Lung (tissue), 17 donors: ENCODE measurements at places on chromosomes 16 and 17.

GRCh38 chr16:19959736-19960135 is 75.1 kb upstream of the GPRC5B start:
- no peaks in the 10 kb centered on the region for H3K4me1 ChIP-seq
- H3K4me3 ChIP-seq = no peak overlapping the region
- no peaks in the 10 kb centered on the region for H3K36me3 ChIP-seq
- H3K27ac ChIP-seq = no peak overlapping the region
- DNase-seq = no peak

DNA sequence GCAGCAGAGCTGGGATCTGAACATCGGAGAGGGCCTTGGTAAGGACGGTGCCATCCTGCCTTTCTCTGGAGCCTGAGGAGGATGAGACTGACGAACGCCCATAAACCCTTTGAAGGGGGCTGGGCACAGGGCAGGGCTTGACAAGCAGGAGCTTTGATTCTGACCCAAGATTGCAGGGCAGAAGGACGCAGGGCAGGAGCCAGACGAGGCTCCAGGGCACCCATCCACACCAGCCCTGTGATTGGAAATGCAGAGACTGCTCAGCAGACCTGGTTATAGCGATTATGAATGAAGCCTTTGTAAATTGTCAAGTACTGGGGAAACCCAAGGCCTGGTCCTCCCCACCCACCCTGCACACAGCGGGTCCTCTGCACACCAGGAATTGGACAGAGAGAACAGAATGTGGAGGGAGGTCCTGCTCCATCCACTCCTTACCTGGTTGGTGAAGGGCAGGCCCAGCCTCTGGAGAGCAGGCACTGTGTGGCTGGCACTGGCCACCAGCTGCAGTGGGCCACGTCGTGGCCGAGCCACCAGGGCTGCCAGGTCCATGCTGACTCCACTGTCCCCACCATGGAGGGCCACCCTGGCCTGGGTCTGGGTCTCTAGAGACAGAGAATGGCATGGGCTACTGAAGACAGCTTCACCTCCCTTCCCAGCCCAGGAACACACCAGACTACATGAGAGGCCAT is 68.8 kb downstream of the RMI2 start:
- no peaks in the 10 kb centered on the region for H3K27me3 ChIP-seq
- no peak for DNase-seq
- H3K27ac ChIP-seq = no peak overlapping the region
- H3K4me1 ChIP-seq = no peaks in the 10 kb centered on the region
- H3K4me3 ChIP-seq = no peak overlapping the region

DNA sequence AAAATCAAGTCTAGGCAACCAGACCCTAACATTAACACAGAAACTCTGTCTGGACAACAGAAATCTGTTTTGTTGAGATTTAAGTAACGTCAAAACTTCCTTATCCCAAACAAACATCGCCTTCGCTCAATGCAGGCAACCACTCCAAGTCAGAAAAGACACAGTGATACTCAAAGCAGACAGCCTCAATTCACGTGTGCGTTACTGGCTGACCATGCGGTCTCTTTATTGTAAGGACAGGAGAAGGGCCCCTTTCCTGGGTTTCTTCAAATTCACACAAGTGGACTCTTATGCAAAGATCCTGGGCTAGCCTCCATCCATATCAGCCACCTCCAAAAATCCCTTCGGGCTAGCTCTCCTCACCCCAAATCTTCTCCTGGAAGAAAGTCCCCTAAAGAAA is 467.7 kb downstream of the SOX9 start:
- H3K4me3 ChIP-seq = no peak overlapping the region
- DNase-seq = no peak
- peaks cover 6% of the 10 kb centered on the region for H3K27me3 ChIP-seq
- H3K36me3 ChIP-seq = no peaks in the 10 kb centered on the region
- no peak overlapping the region for H3K27ac ChIP-seq
- H3K4me1 ChIP-seq = peaks cover 12% of the 10 kb centered on the region

- no peaks in the 10 kb centered on the region for H3K27me3 ChIP-seq
- DNase-seq = peak; percentile 91
- H3K36me3 ChIP-seq = no peaks in the 10 kb centered on the region
- peak within 1 kb of the TSS; percentile 73 for H3K4me3 ChIP-seq
- H3K27ac ChIP-seq = peak within 1 kb of the TSS; percentile 15
Measured at GRCh38 chr17:50425682-50426471, at the start of gene ACSF2. Gene ACSF2, plus strand, starts transcription at chr17:50426218. Its CDS starts 44 bp downstream, at chr17:50426262.

DNA sequence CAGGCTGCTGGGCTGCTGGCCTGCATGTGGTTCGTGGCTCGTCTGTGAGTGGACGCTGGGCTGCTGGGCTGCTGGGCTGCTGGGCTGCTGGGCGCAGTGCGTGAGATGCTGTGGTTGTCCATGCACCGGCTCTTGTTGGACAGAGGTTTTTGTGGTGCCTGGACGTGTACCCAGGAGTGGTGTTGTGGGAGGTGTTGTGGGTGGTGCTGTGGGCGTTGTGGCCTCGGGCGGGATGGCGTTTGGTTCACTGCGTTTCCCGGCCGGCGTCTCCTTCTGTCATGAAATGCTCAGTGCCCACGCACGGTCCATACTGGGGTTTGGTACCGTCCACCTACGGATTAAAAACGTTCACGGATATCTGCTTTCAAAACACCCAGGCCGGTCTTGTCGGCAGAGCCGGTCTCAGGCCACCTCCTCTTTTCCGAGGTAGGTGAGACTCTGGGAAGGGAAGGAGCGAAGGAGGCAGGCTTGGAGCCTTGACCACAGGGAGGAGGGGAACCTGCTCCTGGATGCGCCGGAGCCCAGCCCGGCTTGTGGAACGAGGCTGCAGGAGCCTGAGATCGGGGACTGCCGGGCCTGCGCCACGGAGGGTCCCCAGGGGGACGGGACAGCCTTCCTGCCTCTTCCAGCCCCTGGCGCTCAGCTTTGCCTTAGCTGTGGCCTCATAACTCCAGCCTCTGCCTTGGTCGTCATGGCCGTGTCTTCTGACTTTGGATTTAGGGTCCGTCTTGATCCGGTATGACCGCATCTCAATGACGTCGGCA is 29.8 kb upstream of the GNG13 start:
- no peaks in the 10 kb centered on the region for H3K4me1 ChIP-seq
- no peak overlapping the region for H3K27ac ChIP-seq
- H3K36me3 ChIP-seq = no peaks in the 10 kb centered on the region
- no peak overlapping the region for H3K4me3 ChIP-seq
- H3K27me3 ChIP-seq = peaks cover 3% of the 10 kb centered on the region

DNA sequence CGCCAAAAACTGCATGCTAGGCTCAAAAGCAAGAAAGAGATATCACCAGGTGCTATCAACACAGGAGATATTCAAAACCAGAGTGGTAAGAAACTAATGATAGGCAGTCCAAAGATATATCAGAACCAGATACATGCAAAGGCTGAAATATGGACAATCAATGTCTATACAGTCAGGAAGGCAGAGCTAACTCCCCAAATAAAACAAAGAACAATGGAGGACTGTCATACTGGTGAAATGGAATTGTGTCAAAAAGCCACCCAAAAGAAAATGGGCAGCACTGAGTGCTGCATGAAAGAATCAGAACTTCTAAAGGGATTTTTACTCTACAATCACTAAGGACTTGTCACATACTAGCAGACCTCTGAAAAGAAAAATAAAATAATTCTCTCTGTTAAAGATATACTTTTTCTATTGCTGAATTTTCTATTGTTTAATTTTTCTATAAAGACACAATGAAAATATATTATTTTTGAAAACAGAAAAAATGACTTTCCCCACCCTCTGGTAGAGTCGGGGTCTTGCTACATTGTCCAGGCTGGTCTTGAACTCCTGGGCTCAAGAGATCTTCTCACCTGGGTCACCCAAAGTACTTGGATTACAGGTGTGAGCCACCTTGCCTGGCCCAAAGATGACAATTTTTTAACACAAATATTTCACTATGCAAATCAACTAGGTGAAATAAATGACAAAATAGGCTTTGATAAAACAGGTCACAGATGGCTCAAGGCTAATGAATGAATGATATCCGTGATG is 98.2 kb downstream of the USP32 start:
- no peak overlapping the region for H3K4me3 ChIP-seq
- H3K27ac ChIP-seq = no peak overlapping the region
- H3K4me1 ChIP-seq = no peaks in the 10 kb centered on the region
- no peaks in the 10 kb centered on the region for H3K27me3 ChIP-seq

- no peak for DNase-seq
- no peaks in the 10 kb centered on the region for H3K27me3 ChIP-seq
- H3K4me1 ChIP-seq = no peaks in the 10 kb centered on the region
- H3K4me3 ChIP-seq = no peak overlapping the region
- no peak overlapping the region for H3K27ac ChIP-seq
Measured at GRCh38 chr16:72224260-72224768, 52.4 kb upstream of the PMFBP1 start.

DNA sequence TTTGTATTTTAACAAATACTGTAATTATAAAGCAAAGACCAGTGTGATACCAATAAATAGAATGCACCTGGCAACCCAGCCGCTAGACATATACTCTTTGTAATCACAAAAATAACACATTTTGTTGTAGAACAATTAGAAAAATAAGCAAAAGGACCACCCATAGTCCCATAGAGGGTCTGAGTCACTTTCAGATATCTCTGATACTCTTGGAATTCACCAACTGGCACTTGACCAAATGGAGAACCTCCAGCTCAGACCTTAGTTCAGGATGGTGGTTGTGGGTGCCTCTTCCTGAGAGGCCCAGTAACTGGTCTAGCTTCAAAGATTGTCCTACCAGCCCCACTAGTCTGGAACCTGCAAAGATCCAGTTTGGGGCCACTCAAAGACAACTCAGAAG is 789 bp upstream of the TERF2 start:
- peaks cover 5% of the 10 kb centered on the region for H3K4me1 ChIP-seq
- peaks cover 7% of the 10 kb centered on the region for H3K36me3 ChIP-seq
- no peak overlapping the region for H3K4me3 ChIP-seq

GRCh38 chr17:68482576-68483041 is 25.3 kb upstream of the WIPI1 start:
- H3K4me3 ChIP-seq = no peak overlapping the region
- no peak for DNase-seq
- no peak overlapping the region for H3K27ac ChIP-seq
- peaks cover 5% of the 10 kb centered on the region for H3K27me3 ChIP-seq
- H3K4me1 ChIP-seq = no peaks in the 10 kb centered on the region
- no peaks in the 10 kb centered on the region for H3K36me3 ChIP-seq

GRCh38 chr16:87369117-87369765 is 14.3 kb downstream of the FBXO31 start:
- peaks cover 14% of the 10 kb centered on the region for H3K4me1 ChIP-seq
- no peaks in the 10 kb centered on the region for H3K36me3 ChIP-seq
- H3K27me3 ChIP-seq = no peaks in the 10 kb centered on the region
- no peak for DNase-seq
- H3K4me3 ChIP-seq = no peak overlapping the region

- DNase-seq = no peak
- H3K27me3 ChIP-seq = no peaks in the 10 kb centered on the region
- H3K4me1 ChIP-seq = no peaks in the 10 kb centered on the region
- H3K4me3 ChIP-seq = no peak overlapping the region
- H3K27ac ChIP-seq = no peak overlapping the region
- H3K36me3 ChIP-seq = no peaks in the 10 kb centered on the region
Measured at GRCh38 chr16:64196444-64196843, 925.4 kb downstream of the CDH11 start.

- no peaks in the 10 kb centered on the region for H3K36me3 ChIP-seq
- no peak overlapping the region for H3K27ac ChIP-seq
- peak overlapping the region; percentile 16 for H3K4me3 ChIP-seq
- no peak for DNase-seq
- peaks cover 62% of the 10 kb centered on the region for H3K4me1 ChIP-seq
Measured at GRCh38 chr17:48592577-48592976, 1.0 kb downstream of the HOXB5 start.

DNA sequence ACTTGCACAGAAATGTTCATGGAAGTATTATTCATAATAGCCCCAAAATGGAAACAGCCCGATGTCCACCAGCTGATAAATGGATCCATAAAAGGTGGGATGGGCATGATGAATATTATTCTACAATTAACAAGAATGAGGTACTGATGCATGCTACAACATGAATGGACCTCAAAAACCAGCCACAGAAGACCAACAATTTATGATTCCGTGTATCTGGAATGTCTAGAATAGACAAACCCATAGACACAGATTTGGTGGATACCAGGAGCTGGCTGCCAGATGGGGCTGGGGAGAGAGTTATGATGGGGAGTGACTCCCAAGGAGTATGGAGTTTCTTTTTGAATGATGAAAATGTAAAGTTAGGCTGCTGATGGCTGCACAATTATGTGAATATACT is 10.8 kb upstream of the NAGLU start:
- H3K27me3 ChIP-seq = no peaks in the 10 kb centered on the region
- peaks cover 8% of the 10 kb centered on the region for H3K4me1 ChIP-seq
- H3K36me3 ChIP-seq = peaks cover 4% of the 10 kb centered on the region
- no peak overlapping the region for H3K4me3 ChIP-seq

DNA sequence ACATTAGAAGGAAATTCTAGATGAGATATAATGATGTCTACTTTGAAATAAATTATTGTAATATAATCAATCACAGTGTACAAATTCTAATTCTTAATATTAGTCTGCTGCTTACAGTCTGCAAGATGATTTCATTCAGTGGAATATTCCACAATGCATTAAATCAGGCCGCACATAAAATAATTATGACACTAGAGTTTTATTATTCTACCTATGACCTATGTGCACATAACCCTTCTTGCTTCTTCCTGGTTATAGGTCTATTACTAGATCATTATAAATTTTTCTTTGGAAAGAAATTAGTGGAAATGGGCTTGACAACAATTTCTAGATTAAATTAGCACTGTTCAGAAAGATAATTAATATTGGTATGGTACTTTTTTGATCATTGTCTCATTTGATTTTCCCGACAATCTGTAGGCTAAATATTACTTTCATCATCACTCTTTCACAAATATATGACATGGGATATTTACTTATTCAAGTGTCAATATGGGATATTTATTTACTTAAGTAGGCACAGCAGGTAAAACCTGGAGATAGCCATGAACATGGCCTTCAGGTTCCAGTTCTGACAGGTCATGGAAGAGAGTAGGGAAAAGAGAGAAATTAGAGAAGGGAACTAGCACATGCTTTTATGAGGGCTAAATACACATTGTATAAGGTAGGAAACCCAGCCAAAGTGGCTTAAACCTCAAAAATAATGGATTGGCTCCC is 476.4 kb downstream of the TOX3 start:
- no peak overlapping the region for H3K27ac ChIP-seq
- H3K36me3 ChIP-seq = no peaks in the 10 kb centered on the region
- no peaks in the 10 kb centered on the region for H3K4me1 ChIP-seq
- no peak for DNase-seq
- H3K4me3 ChIP-seq = no peak overlapping the region

- H3K27ac ChIP-seq = no peak overlapping the region
- H3K36me3 ChIP-seq = no peaks in the 10 kb centered on the region
- DNase-seq = no peak
- no peak overlapping the region for H3K4me3 ChIP-seq
Measured at GRCh38 chr16:55294931-55295342, 29.1 kb upstream of the IRX6 start.

DNA sequence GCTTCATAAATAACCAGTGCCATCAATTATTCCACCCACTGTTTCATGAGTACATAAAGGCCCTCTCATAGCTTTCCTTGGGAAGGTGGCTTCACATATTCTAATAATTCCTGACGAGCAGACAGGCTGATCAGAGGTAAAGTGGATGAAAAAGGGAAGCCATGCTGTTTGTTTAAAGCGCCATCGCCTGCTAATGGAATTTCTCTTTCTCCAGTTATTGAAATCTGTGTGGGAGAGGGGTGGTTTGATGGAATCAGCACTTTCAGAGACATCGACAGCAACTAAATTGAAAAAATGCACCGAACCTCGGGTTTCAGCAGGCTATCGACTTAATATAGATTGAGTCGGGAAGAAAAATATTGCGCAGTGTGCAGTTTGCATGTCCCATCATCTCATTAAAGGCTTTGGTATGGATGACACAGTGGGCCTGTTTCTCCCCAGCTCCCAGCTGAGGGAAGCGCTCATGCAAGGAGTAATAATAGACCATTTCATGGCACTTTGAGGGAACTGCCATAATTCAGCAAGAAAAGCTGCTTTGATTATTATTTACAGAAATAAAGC is 472.1 kb downstream of the RBFOX1 start:
- no peaks in the 10 kb centered on the region for H3K27me3 ChIP-seq
- H3K4me3 ChIP-seq = no peak overlapping the region
- no peak overlapping the region for H3K27ac ChIP-seq
